HL-60 (cell line): ENCODE measurements at places on chromosomes 5 and 9.

GRCh38 chr9:121807069-121807822 is 155.8 kb downstream of the DAB2IP start:
- no peak for DNase-seq

- DNase-seq, result no peak
Measured at GRCh38 chr9:17906841-17907778, 328.2 kb downstream of the SH3GL2 start.

GRCh38 chr9:6852243-6852963 is 94.6 kb downstream of the KDM4C start:
- no peak for DNase-seq

GRCh38 chr9:18396102-18396728 is 77.7 kb upstream of the ADAMTSL1 start:
- no peak for DNase-seq

DNA sequence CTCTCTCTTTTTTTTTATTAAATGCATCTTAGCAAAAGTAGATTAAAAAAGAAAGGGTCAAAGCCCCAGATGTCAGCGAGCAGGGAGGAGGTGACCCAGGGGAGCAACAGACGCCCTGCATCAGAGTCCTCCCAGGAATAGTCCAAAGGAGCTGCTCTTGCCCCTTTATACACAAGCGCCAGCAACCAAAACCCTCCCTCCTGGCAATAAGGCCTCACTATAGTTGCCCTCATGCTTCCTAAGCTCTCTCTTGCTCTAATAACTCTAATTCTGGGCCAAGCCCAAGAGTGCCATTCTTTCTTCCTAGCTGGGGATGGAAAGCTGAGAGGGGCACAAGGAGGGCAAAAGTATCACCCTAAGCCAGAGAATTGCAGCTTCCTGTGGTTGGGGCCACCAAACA is 26.3 kb downstream of the PCDHGC5 start:
- no peak for DNase-seq

GRCh38 chr5:172942556-172942955 is 16.7 kb upstream of the RPL26L1 start:
- DNase-seq, result no peak

- DNase-seq, result no peak
Measured at GRCh38 chr5:17723876-17724275, 89.6 kb downstream of the TAF11L14 start.

- DNase-seq, result no peak
Measured at GRCh38 chr5:15936505-15937245, 242.9 kb downstream of the MARCHF11 start.
